ENCODE measurements at places on chromosomes 5 and 9.
A peak's percentile ranks its signal among the peaks of the same experiment; 100 is the strongest.

GRCh38 chr9:37293664-37294524, 128.6 kb upstream of the GRHPR start:
- DNase-seq: no peak

DNA sequence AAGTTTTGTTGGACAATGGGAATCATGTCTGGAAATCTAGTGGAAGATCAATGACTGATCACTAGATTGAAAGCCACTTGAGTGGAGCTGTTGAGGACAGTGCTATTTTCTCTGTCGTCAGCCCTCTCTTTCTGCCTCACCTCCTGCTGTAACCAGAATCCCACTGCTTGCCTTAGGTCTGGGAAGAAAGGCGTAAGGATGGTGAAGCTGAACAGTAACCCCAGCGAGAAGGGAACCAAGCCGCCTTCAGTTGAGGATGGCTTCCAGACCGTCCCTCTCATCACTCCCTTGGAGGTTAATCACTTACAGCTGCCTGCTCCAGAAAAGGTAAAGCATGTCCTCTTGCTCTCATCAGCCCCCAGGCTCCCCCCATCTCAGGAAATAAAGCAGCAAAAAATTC, 1.1 kb downstream of the NSG2 start:
- no peak for DNase-seq

GRCh38 chr5:107670932-107671741, at the start of gene EFNA5:
Gene EFNA5 (minus strand): TSS chr5:107670937.
- peak; percentile 52 for DNase-seq

DNA sequence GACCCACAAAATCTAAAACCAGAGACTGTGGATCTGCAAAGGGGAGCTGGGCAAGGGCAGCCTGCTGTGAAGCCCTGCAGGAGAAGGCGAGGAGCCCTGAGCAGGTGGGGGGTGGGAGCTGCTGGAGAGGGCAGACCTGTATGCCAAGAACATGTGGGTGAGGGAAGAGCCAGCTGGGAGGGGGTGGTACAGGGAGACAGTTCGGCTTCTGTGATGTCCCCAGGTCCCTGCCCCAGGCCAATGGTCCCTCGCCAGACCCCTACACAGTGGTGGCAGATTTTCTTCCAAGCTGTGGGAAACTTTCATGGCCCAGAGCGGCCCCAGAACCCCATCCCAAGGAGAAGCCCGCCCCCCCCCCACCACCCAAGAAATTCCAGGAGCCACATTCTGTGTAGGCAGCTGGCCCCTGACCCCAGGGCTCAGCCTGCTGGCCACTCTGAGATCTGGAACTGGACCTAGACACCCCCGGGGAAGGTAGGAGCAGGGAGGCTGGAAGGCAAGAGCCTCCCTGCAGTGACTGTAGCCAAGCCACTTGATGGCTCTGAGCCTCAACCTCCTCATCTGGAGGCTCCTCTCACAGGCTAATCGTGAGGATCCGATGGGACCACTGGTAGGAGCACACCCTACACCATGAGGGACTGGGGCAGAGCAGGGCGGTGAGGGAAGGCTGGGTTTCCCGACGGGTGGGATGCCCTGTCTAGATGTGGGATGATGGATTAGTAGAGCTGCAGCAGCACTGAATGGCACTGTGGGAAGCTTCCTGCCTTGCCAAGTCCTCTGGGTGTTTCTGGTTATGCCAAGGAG, 22.6 kb upstream of the CSF1R start:
- DNase-seq: no peak

DNA sequence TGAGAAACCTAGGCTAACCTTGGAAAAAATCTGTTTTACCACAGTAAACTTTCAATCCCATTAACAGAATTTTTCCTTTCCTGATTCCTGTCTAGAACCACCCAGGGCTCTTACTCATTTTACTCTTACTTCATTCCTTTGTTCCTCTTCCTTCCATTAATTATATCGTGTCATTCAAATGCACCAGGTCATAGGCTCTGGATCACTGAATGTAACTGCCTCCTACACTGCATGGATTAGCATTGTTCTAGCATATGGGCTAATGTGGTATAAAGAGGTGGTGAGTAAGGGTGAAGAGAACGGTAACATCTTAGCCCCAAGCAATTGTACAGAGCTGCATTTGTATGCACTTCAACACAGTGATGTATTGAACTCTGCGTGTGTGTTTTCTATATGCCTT, 49.5 kb upstream of the SPINK5 start:
- DNase-seq: no peak

Data from hindlimb muscle (tissue), 1 donor.